Stimulated activated CD4-positive, alpha-beta T cell treated with anti-CD3 and anti-CD28 coated beads, Interleukin-4, amount 100 ng/mL, for 48 hours (primary cell): ENCODE measurements at places on chromosomes 13 and 19.

DNA sequence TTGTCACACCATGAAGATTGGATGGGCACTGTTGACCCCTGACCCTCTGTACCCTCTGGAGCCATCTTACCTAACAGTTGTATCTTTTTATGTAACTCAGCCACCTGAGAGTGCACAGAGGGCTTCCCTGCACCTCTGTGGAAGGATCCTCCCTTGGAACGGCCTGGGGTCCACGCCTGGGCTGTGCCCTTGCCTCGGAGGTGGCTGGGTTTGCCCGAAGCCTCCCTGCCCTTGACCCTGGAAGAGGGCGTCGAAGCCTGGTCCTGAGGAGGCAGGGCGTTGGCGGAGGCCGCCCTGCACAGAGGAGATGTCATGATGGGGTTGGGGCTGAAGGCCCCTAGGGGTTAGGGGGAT lies 241 bp downstream of the ODAD3 start:
- no peak for DNase-seq

DNA sequence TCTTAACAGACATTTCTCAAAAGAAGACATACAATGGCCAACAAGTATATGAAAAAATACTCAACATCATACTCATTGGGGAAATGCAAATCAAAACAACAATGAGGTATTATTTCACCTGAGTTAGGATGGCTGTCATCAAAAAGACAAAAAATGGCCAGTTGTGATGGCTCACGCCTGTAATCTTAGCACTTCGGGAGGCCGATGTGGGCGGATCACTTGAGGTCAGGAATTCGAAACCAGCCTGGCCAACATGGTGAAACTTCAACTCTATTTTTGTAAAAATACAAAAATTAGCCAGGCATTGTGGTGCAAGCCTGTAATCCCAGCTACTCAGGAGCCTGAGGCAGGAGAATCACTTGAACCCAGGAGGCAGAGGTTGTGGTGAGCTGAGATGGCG lies 22.0 kb downstream of the CEACAM16 start:
- DNase-seq: no peak

- DNase-seq: peak; percentile 57
Measured at GRCh38 chr19:35142606-35143230, 337 bp upstream of the FXYD7 start.

GRCh38 chr13:51666374-51666773 lies 82.1 kb downstream of the WDFY2 start:
- DNase-seq: no peak

DNA sequence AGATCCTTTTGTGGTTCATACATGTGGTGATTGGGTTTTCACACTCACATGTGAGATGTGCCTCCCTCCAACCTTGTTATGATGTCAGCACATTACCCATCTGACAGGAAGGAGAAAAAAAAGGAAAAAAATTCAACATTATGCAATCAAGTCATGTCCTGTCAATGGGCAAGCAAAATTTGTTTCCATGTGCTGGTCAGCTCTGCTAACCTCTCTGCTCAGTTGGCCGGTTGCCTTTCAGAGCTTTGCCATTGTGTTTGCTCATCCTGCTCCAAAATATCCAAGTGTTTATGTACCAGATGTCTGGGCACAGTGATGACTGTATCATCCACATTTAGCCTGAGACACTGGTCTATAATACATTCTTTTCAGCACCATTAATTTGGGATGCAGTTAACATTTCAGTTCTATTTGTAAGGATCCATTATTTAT lies 27.0 kb upstream of the METTL21C start:
- DNase-seq: no peak
